ENCODE measurements at places on chromosomes 16 and 17.

GRCh38 chr16:28186752-28187151, 25.0 kb downstream of the XPO6 start:
- DNase-seq, result no peak

- peak; percentile 41 for DNase-seq
Observed at GRCh38 chr16:49986351-49987124, 38.5 kb upstream of the CNEP1R1 start.

- no peak for DNase-seq
Observed at GRCh38 chr17:7334938-7335538, 1.3 kb upstream of the ACAP1 start.

GRCh38 chr17:35676441-35676840, 55.0 kb upstream of the RASL10B start:
- no peak for DNase-seq

GRCh38 chr17:36627101-36627500, 25.7 kb downstream of the MRM1 start:
- no peak for DNase-seq

GRCh38 chr17:44219616-44220212, at the start of gene UBTF:
Gene UBTF, minus strand, starts transcription at chr17:44219675. Its CDS starts 1,446 bp downstream, at chr17:44218229.
- peak; percentile 89 for DNase-seq

GRCh38 chr17:62994931-62995330, 28.9 kb downstream of the TANC2 start:
- DNase-seq, result no peak

- no peak for DNase-seq
Observed at GRCh38 chr17:8746501-8747236, 2.0 kb upstream of the CCDC42 start.

GRCh38 chr16:50838165-50838564, 96.3 kb downstream of the CYLD start:
- DNase-seq, result no peak

- DNase-seq, result no peak
Observed at GRCh38 chr17:65900216-65900615, 291.7 kb downstream of the CEP112 start.

- peak; percentile 52 for DNase-seq
Observed at GRCh38 chr16:52073024-52073423, 473.9 kb downstream of the TOX3 start.

- peak; percentile 94 for DNase-seq
Observed at GRCh38 chr16:87822108-87822970, 47.0 kb downstream of the SLC7A5 start.

- no peak for DNase-seq
Observed at GRCh38 chr17:67375716-67376115, 1.4 kb upstream of the PITPNC1 start.

DNA sequence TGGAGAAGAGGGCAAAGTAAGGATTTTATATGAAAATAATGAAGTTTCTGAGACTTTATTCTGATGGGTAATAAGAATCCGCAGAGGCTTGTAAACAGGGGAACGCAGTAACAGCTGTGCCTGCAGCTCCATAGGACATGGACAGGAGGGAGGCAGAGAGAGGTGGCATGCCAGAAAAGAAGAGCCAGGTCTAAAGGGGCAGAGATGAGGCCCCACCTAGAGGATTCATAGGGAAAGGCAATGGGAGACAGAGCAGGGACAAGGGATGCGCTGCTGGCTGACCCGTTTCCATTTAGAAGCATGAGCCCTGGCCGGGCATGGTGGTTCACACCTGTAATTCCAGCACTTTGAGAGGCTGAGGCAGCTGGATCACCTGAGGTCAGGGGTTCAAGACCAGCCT, 340.3 kb upstream of the CDH5 start:
- peak; percentile 65 for DNase-seq

DNA sequence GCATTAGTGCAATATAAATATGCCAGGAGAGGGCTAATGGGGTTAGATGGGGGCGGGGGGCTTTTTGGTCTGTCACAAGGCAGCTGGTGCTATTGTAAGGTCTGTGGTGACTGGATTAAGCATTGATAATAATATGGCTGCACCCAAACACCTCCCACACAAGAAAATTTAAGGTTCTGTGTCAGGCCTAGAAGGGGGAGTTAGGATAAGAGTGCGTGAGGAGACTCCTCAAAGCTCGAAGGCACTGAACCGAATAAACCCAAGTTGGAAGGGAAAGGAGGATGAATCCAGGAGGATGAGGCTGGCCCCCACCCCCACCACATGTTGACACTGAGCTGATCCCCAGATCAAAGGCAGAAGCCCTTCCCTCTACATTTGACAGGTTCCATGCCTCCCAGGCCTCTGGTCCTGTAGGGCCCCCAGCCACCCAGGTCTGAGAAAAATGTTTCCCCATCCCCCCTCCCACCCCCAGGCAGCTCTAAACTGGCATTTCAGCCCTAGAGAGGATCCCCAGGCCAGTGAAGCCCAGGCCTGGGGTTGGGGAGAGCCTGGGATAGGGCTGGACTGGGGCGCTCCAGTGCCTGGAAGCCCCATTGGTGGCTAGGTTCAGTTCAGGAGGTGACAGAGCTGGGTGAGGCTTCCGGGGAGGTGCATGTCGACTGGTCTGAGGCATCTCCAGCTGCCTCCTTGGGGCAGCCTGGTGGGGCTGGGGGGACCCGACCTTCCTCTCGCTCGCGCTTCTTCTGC, 1.7 kb downstream of the HOXB1 start:
- no peak for DNase-seq

DNA sequence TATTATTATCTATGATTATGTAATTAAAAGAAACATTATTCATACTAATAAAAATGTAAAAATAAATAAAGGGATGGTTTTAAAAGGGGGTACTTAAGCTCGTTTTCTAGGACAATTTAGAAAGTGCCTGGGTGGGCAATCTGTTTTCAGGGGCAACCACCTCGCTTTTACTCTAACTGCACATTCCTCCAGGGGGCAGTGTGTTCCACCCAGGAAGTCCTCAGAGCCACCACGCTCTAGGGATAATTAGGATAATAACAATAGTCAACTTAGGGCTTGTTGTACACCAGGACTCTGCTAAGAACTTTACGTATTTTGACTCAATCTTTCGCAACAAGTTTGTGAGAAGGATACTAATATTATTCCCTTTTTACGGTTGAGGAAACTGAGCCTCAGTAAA, 396.7 kb upstream of the MAF start:
- DNase-seq, result no peak

DNA sequence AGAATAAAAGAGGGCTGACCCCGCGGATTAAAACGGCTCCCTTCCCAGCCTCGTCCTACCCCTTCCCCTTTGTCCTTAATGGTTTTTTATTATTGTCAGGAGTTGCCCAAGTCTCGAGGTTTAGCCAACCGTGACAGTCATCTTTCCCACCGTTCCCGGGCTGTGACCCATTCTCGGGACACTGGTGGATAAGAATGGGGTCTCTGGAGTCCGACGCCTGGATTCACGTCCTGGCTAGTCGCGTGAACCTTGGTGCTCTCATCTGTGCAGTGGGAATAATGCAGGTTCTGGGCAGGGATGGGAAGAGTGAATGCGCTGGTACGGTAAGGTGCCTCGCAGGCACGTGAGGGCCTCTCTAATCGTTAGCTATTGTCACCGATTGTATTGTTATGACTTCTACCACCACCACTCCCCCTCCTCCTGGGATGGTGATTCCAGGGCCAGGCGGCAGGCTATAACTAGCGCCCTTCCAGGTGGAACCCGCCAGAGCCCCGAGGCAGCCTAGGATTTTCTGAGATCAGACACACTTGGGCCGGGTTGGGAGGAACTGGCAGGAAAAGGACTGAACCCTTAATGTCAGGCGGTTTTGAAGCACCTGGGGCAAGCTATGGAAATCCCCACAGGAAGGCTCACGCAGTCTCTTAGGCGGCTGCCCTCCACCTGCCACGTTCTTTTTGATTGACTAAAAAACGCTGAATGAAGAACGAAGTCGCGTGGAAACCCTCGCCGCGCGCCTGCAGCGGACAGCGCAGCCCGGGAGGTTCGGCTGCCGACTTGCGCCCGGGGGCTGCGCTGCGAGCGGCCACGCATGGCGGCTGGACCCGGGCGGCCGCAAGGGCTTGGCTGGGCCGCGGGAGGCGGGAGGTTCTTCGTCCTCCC, 2.7 kb downstream of the HS3ST3B1 start:
- DNase-seq, result no peak

DNA sequence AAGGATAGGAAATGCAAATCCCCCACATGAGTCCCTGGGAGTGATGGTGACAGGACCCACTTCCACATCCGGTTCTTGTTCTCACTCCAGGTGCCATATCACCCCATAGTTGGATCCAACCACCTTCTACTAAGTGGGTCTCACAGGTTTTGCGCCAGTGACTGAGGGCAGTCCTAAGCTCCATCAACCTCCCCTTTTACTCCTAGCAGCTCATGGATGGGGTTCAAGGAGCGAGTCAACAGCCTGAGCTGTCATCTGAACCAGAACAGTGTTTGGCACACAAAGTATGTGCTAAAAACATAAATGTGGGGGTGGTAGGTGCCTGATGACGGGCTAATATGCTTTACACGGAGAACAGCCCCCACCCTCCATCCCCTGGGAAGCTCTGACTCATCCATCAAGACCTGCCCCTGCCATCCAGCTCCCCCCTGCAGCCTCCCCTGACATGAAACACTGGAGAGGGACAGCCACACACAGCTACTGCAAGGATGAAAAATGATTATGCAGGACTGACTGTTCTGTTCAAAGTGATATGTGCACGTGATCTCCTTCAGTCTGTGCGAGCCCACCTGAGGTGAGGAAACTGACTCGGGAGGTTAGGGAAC, 143.2 kb upstream of the CDH5 start:
- DNase-seq, result no peak

DNA sequence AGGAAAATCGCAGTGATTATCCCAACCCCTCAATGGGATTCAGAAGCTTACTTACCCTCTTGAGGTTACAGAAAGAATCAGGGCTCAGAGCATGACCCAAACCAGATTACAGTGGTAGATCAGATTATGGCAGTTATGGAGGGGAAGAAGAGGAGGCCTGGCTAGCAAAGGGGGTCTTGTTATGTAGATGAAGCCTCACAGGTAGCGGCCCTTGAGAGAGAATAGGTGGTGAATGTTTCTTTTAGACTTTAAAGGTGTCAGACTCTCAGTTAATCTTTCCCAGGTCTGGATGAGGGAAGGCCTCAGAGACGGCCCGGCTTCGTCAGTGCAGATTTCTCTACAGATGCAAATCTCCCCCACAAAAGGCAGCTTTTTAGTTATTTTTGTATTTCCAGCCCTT, 15.6 kb downstream of the RNF112 start:
- no peak for DNase-seq

DNA sequence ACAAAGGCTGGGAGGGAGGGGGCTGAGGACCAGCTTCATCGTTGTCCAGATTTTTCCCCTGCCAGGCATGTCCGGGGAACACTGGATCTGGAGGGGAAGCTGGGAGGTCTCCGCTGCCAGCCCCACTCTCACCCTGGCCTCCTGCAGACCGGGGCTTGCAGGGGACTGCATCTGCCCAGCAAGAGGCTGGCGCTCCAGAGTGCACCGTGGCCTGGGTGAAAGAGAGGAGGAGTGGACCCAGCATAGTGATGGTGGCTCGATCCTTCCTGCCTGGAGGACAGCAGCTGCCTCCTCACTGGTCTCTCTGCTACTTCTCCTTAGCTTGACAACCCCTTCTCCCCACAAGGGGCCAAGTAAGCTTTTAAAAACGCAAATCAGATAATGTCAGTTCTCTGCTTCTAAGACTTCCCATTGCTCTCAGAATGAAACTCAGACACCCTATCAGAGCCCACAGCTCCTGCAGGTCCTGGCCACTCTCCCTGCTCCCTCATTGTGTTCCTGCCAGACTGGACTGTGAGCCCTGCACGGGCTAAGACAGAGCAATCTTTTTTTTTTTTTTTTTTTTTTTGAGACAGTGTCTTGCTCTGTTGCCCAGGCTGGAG, 15.0 kb downstream of the CPNE2 start:
- DNase-seq, result no peak

DNA sequence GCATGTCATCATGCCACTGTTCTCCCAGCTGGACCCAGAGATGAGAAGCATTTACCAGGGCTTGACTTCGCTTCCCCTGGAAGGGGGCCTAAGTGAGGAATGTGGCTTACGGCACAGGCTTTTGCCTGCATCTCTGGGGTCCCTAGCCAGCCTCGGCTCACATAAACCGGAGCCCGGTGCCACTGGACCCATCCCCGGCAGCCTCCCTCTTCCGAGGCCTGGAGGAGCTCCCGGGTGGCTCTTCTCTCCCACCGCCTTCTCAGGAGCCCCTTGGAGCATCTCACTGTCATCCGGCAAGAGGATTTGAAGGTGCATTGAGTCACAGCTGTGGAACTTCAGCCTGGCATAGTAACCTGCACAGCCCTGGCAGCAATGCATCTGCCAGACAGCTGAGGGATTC, 29.9 kb upstream of the TBX2 start:
- DNase-seq, result no peak

GRCh38 chr17:58615768-58616659, 75.8 kb downstream of the TEX14 start:
- no peak for DNase-seq

DNA sequence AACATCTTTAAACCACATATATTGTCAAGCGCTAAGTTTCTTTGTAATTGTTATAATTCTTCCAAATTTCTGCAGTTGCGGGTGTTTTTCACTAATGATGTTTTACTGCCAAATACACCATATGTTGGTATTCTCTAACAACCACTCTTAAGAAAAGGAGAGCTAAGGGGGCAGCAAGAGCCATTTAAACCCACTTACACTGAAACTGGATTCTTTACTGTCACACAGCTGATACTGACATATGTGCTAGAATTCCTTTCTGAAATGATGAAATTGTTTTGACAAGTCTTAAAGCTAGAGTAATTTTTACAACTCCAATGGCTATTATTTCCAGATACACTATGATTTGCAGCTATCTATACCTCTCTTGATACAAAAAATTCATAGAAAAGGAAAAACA, 483.1 kb downstream of the CDH11 start:
- no peak for DNase-seq

DNA sequence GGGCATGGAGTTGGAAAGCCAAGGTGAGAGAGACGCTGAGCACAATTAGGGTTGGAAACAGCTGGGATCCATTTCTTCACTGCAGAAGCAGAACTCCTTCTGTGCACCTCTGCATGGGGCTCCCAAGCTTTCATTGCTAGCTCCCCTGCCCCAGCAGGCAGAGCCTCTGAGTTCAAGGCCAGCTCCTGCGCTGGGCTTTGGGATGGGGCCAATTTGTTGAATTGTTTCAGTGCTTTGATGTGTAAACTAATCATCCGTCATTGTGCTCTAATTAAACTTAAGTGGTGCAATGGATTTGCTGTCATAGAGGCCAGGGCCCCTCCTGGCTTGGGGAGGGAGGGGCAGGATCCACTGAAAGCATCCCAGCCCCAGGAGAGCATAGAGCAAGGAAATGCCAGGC, 13.5 kb upstream of the LYRM9 start:
- no peak for DNase-seq

DNA sequence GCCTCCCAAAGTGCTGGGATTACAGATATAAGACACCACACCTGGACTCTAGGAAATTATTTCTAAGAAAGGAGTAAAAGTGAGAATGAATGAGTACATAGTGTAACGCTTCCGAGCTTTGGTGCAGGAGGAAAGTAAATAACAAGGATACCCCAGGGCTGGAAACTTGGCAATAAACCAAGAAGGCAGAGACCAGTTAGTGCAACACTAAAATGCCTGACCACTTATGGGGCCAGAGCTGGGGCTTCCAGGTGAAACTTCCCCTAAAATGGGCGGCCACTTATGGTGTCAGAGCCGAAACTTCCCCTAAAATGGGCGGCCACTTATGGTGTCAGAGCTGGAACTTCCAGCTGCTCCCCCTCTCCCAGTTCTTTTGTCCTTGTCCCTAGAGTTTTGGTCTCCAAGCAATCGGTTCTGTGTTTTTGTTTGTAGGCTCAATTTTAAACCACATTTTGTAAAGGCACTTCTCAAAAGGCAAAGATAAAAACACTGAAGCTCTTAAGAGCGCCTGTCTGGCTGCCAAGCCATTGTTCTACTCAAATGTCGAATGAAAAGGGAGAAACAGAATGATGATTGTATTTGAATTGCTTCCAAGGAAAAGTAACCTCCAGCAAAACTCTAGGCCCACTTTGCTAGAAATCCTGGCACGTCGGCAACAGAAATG, 63.9 kb downstream of the NXN start:
- DNase-seq, result peak; percentile 94
